NCI-H82 (cell line): ENCODE measurements at places on chromosomes 3 and 15.

DNA sequence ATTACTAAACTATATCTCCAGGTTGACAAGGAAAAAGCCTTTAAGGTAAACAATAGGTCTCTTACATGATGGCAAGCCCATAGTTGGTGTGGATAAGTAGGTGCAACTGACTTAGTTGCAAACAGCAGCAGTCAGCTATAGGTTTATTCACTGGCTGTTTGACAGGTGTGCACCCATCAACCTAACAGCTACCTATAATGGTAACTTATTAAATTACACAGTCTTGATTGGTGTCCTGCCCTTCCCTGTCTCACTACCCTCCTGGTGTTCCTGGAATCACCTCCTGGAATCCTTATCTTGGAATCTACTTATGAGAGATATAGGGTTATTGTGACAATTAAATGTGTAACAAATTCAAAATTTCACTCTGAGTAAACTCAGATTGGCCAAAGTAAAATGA is 467.8 kb upstream of the UBE2E2 start:
- no peak for DNase-seq

DNA sequence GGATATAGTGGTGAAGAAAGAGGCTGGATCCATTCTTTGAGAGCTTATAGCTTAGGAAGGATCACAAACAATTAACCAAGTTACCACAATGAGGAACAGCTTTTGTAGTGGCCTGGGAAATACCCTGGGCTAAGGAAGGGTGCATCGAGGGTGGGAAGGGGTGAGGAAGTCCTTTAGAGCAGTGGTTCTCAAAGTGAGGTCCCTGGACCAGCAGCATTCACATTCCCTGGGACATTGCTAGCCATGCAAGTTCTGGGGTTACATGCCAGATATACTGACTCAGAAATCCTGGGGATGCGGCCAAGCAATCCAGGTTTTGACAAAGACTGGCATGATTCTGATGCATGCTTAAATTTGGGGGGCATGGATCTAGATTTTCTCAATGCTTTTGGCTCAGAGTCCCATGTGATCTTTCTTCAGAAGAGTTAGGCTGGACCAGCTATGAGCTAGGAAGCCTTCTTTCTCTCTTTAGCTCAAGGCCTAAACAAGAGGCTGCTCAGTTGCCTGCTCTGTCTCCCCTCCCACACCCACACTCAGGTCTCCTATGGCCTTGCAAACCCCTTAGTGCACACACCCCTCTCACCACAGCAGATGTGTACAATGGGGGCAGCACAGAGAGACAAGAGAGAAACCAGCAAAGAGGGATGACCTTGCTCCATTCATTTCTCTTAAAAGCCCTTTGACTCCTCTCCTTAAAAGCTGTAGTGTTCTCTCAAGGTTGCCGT is 1.8 kb upstream of the CCR1 start:
- no peak for DNase-seq

- no peak for DNase-seq
These were observed 209.8 kb upstream of the RBMS3 start for GRCh38 chr3:29070959-29071634.

DNA sequence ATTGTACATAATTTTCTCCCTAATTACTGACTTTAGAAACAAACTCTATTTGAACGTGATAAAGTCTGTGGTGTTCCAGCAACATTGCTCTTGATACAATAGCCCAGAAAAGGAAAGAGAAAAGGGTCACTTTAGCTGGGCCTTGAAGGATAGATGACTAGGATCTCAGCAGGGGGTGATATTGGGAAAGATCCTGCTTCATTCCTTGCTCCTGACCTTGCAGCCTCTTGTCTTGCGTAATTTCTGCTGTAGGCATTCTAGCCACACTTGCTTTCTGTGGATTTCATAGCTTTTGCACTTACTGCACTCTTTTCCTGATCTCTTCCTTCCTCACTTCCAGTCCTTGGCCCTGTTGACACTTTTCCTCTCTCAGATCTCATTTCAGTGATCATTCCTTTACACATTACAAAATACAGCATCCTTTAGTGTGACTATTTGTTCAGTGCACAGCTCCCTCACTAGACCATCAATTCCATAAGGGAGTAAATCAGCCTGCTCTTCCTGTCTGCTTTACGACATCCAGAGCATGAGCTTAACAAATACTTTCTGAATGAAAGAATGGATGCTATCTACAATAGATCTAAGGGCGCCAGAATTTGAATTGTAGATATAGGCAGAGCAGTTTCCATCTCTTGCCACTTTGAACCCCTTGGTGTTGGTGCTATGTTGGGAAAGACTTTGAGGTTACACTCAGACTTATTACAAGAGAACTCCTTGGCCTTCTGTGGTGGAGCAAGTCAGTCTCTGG is 559.6 kb upstream of the MDFIC2 start:
- DNase-seq, result no peak

DNA sequence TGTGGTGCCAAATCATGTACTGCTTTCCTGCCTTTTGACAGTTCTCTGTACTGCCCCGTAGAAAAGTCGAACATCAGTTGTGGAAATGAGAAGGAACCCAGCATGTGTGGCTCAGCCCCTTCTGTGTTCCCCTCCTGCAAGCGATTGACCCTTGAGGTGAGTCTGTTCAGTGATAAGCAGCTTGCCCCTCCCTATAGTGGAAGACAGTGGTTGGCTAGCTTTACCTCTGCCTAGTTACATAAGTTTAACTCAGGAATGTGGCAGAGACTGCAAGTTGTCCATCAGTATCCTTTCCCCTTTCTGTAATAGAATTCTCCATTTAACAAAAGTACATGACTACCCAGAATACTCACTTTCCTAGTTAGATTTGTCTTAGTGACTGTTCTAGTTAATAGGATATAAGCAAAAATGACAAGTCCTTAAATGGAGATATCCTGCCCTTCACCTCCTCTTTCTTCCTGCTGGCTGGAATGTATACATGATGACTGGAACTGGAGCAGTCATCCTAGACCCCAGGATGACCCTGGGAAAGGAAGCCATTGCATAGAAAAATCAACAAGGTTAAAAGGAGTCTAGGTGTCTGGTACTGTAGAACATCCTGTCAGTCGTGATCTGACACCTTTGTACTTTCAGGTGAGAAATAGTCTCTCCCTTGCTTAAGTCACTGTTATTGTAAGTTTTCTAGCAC is 10.6 kb downstream of the SETMAR start:
- no peak for DNase-seq

DNA sequence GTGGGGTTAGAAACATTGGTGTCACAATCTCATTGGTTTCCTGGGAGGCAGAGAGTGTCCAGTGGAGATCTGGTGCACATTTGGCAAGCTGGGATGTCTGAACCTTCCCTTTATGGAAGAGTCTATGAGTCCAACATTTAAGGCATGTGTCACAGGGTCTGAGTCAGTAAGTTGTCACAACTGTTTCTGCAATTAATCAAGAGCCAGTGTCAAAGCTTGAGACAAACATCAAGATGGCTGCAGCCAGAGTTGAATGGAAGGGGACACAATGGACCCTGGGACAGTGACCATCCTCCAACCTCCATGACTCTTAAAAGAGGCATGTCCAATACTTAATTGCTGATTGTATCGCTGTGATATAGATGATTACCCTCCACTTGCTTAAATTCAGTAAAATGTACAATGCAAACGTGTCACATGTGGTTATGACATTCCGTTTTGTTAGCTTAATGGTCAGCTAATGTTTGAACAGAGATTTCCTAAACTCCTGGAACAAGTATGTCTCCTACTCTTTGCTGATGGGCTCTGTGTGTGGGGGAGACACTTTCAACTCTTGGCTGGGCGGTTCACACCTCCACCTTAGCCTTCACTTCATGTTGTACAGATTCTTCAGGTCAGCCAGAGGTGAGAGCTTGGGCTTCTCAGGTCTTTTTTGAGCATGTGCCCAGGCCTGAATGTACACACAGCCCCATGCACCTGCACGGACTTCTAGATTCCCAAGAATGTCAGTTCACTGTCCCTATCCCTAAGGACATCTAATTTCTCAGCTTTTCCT is 79.9 kb upstream of the PRR23E start:
- no peak for DNase-seq
